ENCODE measurements at places on chromosomes 3 and 15.

DNA sequence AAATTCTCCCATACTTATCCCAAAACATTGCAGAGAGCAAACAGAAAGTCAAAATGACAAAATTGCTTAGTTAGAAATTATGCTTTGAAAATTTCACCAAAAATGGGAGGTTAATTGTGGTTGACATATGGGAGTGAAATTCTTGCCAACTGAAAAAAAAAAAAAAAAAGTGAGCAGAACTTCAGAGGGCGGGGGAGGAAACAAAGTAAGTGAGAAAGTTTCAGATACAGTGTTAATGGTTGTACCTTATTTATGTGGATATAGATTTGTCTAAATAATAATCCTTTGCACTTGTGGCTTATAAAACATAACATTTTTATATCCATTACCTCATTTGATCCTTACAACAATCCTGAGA is 91.5 kb upstream of the RAP2B start:
- no peak for DNase-seq

DNA sequence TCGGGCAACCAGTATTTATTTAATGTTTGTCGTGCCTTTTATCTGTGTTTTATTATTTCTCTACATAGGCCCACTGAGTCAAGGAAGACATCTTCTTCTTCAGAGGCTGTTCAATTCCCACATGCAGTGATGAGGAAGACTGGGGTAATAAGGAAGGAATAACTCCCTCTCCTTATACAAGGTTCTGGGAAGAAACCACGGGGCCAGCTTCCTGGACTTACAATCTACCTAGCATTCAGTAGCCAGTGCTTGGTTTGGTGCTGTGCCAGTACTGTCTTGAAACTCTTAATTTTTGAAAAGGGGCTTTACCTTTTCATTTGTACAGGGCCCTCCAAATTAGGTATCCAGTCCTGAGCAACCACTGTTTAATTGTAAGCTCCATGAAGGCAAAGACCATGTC is 51.2 kb downstream of the SRGAP3 start:
- DNase-seq = no peak

DNA sequence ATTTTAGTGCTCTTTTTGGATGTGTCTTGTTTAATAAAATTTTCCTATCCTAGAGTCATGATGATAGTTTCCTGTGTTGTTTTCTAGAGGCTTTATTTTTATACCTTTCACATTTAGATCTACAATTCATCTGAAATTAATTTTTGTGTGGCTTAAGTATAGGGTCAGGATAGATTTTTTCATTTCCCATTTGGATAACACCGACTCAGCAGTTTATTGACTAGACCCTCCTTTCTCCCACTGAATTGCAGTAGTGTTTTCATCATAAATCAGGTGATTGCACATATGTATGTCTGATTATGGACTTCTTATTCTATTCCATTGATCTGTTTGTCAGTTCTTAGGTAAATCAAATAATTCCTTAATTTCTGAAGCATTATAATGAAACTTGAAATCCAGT is 10.4 kb downstream of the PRR23A start:
- no peak for DNase-seq

GRCh38 chr3:12541625-12542024 is 3.7 kb downstream of the MKRN2OS start:
- DNase-seq = no peak

DNA sequence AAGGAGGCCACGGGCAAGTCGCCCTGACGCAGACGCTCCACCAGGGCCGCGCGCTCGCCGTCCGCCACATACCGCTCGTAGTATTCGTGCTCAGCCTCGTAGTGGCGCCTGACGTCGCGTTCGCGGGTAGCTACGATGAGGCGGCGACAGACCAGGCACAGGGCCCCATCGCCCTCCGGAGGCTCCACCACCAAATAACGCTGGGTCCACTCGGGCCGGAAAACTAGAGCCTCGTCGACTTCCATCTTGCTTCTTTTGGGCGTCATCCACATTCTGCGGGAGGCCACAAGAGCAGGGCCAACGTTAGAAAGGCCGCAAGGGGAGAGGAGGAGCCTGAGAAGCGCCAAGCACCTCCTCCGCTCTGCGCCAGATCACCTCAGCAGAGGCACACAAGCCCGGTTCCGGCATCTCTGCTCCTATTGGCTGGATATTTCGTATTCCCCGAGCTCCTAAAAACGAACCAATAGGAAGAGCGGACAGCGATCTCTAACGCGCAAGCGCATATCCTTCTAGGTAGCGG is at the start of gene EPM2AIP1:
EPM2AIP1 (minus strand) TSS at position 326 of the 520 bp plus-strand sequence; CDS start at position 272, 54 bp downstream.
- peak; percentile 84 for DNase-seq

DNA sequence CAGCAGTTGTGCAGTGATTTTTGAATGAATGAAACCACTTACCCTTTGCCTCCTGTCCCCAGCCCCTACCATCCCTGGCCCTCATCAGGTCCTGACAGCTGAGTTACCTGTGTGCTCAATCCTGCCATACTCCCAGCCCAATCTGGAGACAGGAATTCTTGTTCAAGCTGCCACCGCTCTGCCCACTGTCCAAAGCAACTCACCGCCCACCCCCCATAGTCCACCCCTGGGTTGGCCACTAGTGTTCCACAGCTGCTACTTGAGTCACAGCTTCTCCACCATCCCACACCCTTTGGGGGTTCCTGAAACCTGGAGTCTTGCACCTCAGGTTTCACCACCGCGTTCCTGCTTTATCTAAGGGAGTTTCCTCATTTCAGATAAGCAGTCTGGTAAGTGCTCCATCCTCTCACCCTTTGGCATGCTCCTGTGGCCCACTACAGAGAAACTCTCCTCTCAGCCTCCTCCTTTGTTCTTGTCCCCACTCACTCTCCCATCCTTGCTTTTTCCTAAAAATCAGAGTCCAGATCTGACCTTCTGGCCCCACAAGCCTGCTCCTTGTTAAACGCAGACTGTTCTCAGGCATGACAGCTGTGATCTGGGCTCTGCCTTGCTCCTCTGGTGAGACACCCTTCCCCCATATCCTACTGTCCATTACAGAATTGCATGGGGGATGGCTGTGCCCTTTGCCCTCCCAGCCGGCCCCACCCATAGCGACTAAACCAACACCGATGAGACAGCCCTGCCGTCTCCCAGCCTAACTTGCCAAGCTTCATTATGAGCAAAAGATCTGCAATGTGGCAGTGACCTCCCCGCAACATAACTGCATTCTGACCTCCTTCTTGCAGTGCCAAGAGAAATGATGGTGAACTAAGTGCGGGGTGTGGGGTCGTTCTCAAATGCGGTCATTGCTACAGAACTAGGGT is 50.0 kb downstream of the CYP19A1 start:
- DNase-seq = no peak

GRCh38 chr3:112101916-112102315 is 15.7 kb downstream of the C3orf52 start:
- DNase-seq = no peak

- DNase-seq = no peak
These were observed 14.2 kb upstream of the CAND2 start for GRCh38 chr3:12782172-12782815.

GRCh38 chr3:141311170-141311495 is 57.2 kb upstream of the ZBTB38 start:
- DNase-seq = no peak

DNA sequence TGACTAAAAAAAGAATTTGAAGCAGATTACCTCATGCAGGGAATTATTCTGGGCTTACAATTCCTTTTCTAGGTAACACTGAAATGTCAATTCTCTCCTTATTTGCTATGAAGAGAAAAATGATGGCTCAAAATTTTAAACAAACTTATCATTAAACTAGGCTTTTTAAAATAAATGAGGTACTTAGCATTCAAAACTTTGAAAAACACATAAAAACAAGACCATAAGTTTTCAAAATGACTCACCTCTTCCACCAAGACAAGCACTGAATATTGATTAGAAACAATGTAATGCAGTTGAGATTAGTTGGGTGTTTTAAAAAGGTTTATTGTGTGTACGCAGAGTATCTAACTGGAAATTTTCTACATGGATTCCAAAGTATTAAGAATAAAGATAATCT is 154.6 kb downstream of the ADAM10 start:
- no peak for DNase-seq

DNA sequence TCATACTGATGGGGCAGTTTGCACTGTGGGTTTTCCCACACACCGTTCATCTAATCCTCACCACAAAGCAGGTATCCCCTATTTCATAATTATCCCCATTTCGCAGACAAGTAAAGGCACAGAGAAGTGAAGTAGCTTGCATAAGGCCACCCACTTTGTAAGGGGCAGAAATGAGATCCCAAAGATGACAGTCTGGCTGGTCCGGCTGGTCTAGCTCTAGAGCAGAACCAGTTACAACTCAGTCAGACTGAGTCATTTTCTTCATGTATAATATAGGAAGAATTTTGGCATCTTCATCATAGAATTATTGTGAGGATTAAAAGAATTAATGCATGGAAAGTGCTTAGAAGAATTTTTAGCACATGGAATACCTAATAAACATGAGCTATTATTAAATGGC is 10.6 kb downstream of the RBP1 start:
- no peak for DNase-seq

DNA sequence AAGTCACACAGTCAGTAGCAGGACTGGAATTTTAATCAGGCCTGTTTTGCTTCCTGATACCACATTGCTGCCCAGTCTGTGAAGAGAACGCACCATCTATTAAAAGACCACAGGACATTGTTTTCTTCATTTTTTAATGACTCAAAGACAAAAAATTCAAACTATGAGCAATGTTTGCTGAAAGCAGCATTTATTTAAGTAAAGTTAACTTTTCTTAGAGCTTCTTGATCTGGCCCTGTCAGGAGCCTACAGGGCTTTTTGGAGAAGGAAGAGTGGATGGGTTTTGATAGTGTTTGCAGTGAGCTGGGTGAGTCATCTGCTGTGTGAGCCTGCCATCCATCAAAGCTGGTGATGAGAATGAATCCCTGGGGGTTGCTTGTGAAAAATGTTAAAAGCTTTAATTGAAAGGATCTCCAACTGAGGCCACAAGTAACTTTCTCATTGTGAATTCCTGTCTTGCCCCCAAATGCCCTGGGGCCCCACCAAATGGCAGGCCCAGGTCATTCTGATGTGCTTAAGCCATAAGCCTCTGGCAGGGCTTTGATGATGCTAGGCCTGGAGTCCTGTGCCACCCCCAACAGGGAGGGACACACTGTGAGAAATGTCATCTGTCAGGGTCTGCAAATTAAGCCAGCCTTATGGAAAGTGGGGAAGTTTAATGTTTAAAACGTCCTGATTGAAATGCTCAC is 136.2 kb upstream of the PFN2 start:
- DNase-seq = no peak

- no peak for DNase-seq
These were observed 28.0 kb downstream of the PRR20G start for GRCh38 chr3:127259882-127260281.

- no peak for DNase-seq
These were observed 71.9 kb upstream of the MBNL1 start for GRCh38 chr3:152196782-152197181.

DNA sequence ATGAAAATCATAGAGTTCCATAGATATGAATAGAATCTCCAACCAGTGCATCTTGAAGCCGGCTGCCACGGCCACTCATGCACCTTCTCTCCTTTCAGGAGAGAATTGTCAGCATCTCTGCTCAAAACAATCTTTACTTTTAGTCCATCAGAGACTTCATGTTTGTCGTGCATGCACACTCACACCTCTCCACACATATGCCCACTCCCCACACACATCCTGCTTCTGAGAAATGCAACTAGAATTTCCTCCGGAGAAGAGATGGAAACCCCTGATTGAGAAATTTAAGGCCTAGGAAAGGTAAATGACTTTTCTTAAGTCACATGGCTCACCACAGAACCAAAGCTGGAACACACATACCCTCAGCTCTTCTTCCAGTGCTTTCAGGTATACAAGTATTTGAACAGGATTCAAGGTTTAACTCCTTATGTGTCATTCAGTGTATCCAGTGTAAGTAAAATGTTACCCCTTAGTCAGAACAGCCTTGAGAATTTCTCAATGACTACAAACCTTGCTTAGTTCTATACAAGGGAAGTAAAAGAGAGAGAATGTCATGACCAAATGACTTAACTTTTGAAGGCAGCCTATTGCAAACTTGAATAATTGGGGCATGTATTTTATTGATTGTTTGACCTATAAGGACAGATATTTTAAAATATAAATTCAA is 69.1 kb upstream of the TSEN2 start:
- no peak for DNase-seq

- no peak for DNase-seq
These were observed 1.7 kb downstream of the LPCAT4 start for GRCh38 chr15:34365091-34365825.

GRCh38 chr15:60510006-60510405 is 31.1 kb upstream of the ICE2 start:
- DNase-seq = no peak

DNA sequence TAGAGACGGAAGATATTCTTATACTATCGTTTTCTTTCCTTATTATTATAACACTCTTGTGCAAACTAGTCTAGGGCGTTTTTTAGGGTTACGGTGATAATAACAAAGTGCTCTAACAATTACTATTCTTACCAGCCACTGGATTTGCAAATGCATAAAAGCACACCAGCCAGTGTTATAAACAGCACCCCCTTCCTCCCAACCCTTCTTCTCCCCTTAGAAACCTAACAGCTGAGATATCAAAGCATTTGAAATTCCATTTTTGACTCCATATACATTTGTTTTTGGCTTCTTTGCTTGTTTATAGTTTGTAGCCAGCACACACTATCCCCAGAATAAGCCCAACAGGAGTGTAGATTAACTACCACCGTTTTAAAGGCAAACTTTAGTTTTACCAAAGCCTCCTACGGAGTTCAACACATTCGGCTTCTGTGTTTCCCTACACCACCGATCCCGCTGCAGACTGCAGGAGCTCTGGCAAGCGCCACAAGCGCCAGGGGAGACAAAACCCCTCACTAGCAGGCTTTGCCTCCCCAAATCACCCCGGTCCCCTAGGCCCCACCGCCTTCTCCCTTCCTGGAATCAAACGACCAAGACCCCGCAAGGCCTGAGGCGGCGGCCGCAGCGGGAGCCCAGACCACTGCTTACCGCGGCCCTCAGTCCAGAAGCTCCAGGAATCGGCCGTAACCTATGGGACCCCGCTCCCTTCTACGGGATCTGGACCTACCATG is 461 bp downstream of the COPB2 start:
- DNase-seq = no peak

GRCh38 chr3:67832817-67833216 is 178.4 kb upstream of the SUCLG2 start:
- DNase-seq = no peak

All from 8988T (cell line).